ENCODE measurements at places on chromosomes 16 and 17.

DNA sequence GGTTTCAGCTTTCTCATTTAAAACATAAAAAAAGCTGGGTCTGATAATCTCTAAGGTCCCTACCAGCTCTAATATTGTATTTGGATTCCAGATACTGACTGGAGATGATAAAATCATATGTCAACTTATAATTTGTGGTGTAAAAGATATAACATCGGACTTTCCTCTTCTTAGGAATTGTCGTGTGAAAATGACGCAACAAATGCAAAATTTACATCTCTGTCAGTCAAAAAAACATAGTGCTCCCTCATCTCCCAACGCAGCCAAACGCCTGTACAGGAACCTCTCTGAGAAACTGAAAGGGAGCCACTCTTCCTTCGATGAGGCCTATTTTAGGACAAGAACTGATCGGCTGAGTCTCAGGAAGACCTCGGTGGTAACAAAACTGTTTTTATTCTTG is 197.3 kb downstream of the ANKFN1 start:
- DNase-seq, result no peak

DNA sequence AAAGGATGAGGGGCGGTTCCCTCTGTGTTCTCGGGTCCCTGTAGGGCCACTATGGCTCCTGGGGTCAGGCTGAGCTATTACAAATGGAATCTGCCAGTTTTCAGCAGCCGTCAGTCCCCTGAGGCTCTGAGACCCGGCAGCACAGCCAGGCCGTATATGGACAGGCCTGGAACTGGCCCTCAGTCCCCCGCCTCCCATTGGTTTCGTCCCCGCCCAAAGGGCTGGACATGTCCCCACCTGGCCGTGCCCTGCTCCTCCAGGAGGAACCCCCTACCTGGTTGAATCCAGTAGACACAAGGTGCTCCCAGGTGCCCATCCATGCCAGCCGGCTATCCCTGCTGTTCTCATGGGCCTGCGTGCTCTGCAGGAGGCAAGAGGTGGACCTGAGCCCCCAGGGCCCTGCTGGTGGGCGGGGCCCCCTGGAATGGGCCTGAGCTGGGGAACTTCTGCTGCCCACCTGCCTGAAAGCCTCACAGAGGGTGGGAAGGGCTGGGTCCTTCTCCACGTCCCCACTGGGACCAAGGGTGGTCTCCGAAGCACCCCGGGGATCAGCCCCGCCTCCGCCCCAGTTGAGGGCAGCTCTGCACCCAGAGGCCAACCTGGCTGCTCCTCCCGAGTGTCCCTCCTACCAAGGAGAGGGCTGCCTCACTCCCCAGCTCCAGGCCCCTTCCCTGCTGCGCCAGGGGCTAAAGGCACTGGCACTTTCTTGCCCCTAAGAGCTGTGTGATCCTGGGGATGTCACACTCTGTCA is 16.8 kb downstream of the VASN start:
- no peak for DNase-seq

DNA sequence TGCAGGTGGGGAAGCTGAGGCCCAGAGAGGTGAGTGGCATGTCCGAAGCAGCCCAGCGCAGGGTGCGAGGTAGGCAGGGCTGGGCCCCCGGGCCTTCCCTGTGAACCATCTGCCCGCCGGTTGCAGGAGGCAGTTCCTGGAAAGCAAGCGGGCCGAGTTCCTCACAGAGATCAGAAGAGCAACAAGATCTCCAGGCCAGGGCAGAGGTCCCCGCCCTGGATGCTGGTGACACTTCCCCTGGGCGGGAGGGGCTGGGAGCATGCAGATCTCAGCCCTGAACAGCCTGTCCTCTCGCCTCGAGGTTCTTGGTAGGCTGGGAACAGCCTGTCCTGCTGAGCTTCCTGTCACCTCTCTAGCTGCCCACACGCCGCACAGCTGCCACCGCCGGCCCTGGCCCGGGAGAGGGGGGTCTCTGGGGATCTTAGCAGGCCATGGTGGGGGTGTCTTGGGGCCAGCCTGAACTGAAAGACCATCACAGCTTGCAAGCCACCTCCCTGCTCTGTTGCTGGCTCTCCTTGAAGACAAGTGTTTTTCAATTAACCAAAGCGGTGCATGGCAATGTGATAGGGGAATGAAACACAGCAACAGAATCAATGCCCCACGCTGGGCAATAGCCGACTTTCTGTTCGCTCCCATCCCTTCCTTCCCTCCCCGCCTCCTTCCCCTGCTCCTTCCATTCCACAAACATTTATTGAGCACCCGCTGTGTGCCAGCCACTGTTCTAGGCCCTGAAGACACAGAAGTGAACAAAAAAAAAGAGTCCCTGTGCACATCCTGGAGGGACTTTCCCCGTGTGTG is 31.7 kb downstream of the SOCS1 start:
- DNase-seq, result peak; percentile 83

DNA sequence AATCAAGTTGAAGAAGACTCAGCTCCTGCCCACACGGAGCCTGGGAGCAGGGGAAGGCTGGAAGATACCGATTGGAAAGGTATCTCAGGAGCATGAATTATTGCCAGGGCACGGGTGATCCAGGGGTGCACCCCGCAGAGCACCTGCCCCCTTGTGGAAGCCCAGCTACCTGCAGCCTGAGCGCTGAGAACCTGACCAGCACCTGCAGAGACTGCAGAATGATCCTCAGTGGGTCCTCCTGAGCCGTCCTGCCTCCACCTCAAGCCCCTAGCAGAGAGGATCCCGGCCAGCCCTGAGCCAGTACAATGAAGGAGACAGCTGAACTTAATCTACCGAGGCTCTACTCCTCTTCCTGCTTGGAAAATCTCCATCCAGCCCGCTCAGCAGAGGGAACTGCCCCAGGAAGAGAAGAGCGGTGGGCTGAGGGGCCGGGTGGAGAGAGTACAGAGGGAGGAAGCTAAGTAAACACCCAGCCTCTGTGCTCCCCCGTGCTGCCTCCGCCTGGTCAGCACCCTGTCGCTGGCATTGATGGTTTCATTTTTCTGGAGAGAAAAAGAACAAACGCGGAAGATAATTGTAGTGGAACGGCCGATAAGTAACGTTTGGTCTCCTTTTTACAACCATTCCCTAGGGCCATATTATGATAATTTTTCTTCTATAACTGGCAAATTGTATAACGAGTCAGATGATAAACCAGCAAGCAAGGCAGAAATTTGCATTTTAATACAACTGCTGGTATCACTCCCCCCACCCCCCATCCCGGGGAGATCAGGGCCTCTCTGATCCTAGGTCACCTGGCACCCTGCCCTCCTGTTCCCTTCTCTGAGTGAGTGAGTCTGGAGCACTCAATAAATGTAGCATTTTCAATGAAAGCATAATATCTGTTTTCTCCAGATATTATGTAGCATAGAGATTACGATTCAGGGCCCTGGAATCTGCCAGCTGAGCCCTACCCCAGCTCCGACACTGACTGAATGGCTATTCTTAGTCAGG is 204.5 kb upstream of the RPL38 start:
- peak; percentile 60 for DNase-seq

DNA sequence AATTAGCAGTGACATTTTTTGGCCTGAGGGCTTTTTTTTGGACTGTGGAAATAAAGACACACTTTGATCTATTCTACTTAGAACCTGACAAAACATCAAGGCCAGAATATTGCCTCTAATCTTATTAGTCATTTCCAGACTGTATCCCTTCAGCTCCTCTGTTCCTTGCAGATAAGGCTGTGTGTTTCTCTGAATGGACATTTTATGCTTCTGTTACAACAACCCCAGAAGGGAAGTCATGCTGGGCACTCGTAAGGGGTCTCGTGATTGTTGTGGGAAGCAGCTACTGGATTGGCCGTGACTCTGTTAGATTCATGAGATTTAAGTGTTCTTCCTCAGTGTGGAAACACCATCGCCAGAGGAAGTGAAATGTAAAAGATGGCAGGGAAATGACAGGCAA is 31.6 kb upstream of the HS3ST2 start:
- no peak for DNase-seq

DNA sequence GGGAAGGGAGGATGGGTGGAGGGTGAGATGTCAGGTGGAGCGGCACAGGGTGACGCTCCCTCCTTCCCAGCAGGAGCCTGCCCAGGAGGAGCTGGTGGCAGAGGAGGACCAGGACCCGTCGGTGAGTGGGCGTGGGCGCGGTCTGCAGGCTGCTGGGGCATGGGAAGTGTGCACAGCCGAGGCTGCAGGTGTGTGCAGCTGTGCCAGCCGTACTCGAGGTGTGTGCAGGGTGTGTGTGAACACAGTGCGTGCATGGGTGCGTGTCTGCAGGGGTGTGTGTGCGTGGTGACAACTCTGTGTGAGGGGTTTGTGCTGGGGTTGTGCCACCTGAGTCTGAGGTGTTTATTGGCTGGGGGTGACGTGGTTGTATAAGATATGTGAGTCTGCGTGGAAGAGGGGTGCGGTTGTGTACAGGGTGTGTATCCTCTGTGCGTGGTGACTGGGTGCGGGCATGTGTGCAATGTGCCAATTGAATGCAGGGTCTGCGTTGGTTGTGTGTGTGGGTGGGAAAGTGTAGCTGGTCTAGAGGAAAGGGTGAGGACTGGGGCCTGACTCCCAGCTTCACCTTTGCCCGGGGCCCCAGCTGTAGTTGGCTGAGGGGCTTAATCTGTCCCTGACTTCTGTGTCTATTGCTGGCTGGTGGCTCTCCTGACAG is 670 bp downstream of the TNFSF12 start:
- DNase-seq, result no peak

DNA sequence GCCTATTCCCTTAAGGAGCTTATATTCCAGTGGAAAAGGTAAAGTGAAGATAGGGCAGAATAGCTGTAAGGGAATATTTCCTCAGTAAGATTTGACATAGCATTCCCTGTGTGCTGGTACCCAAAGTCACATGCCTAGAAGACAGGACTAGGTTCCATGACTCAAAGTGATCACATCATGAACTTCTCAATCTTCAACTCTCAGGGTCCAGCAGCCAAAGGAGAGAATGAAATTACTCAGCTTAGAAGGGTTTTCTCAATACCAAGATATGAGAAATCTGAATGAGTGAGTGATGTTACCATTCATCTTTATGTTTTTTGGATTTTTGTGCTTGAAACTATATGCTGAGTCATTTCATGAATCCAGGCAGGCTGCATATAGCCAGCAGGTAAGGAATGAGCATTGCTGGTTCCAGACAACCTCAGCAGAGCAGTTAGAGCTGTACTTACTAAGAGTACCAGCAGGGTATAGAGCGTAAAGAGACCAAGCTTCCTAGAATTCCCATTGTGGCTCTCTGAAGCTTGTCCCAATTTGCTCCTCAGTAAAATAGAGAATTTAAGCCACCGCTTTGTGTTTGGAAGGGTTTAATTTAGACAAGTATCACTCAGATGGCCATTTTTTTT is 91.1 kb downstream of the ANKFN1 start:
- no peak for DNase-seq

GRCh38 chr16:70018254-70018653 is 67.1 kb downstream of the CLEC18A start:
- no peak for DNase-seq

- no peak for DNase-seq
Observed at GRCh38 chr16:66904846-66905632, 13.6 kb downstream of the CDH16 start.

DNA sequence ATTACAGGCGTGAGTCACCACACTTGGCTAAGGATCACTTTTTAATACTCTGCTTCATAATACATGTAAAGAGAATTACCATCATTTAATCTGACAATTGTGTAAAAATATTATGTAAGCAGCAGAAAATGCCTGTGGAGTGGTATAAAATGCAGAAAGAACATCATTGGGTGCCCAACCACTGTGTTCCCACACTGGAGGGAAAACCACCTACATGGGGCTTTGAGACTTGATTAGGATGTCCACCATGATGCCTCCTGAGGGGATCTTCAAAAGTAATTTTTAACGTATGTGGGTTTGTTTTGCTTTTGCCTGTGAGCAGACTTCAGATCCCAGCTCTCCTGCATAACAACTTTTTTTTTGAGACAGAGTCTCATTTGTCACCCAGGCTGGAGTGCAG is 18.8 kb downstream of the CFAP97D1 start:
- DNase-seq, result no peak

DNA sequence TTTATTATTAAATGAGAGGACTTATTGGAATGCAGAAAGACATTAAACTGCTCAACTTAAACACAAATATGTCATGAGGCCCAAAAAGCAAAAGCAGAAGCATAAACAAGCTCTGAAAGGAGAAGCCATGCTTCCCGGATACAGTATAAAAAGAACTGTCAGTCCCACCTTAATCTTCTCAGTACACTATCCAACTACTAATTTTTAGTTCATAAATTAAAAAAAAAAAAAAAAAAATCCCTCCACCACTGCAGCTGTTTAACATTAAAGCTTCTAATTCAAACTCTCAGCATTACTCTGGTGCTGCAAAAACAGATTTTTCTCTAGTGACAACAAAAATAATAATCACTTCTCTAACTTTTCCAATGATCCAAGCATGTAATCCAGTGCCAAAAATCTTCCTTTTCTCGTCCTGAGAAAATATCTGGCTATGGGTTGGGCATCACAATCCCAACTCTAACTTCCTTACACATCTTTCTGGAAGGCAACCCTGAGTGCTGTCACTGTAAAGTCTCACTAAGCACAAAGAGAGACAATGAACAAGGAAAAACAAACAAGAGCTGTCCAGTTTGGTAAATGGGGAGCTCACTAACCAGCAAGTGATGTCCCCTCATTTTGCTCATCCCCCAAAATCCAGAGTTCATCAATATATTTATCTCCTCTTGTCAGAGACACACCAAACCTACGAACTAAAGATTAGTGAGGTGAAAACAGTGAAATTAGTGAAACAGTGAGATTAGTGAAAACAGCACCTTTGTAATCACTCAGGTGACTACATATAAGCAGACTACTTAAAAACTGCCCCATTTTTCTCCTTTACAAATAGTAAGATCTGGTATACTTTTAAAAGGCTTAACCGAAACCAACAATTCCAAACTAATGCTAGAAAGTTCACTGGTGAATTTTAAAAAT is 5.5 kb downstream of the USP32 start:
- DNase-seq, result no peak

GRCh38 chr17:62618647-62619416 is 8.6 kb upstream of the MRC2 start:
- DNase-seq, result no peak
